ENCODE measurements at places on chromosomes 6 and 20.

- no peak for DNase-seq
These were observed 255.7 kb downstream of the GJA1 start for GRCh38 chr6:121691126-121691551.

DNA sequence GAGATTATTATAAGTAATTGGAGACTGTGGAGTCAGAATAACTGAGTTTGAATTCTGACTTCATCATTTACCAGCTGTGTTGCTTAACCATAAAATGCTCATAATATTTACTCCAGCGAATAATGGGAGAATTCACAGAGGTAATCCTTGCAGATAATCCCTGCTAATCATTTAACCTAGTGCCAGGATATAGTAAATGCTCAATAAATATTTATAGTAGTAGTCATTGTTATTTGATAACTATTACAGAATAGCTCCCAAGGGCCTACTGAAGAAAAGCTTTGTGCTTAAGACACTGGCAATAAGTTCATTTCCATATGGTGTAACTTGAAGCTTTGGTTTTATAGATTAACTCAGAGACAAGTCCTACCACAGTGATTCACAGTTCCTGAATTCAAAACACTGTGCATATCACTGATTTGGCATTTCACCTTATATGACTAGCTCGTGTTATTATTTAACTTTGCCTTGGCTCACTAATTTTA is 208.8 kb upstream of the PLCB4 start:
- DNase-seq = no peak

GRCh38 chr6:134287859-134288537 is 29.9 kb downstream of the SGK1 start:
- DNase-seq = no peak

- no peak for DNase-seq
These were observed 16.8 kb downstream of the LINC00237 start for GRCh38 chr20:21089391-21089790.
